ENCODE measurements at places on chromosomes 7 and 10. TPM values are rescaled to one million over a fixed set of nuclear protein-coding genes. Genes with fewer than 3 reads are reported as not detected.

The ZNF467 gene
- polyA plus RNA-seq, result 10.5 TPM

The CFAP70 gene
- 0.25 TPM for polyA plus RNA-seq

The VWDE gene
- polyA plus RNA-seq, result not detected

The WASHC2C gene
- 10.1 TPM for polyA plus RNA-seq

The RALA gene
- polyA plus RNA-seq, result 21.6 TPM

The IPMK gene
- polyA plus RNA-seq, result 0.93 TPM

The MOGAT3 gene
- polyA plus RNA-seq, result not detected

The RBP4 gene
- polyA plus RNA-seq, result 30.0 TPM

All from heart right ventricle (tissue), 16 donors.